ENCODE measurements at places on chromosomes 5 and 9.
A peak's percentile ranks its signal among the peaks of the same experiment; 100 is the strongest.

- DNase-seq = no peak
Observed at GRCh38 chr5:84383816-84384603, 670 bp downstream of the EDIL3 start.

DNA sequence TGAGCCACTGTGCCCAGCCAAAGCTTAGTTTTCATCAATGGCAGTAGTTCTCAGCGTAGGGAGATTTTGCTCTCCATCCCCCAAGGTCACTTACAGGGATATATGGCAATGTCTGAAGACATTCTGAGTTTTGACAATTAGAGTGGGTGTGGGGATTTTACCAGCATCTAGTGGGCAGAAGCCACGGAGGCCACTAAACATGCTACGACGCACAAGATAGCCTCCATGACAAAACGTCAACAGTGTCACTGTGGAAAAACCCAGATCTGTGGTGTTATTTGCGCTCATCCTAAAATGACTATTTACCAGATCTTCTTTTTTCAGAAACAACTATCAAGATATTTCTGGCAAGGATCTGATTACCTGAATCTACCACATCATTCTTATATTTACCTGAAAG is 68.2 kb downstream of the CDC14B start:
- no peak for DNase-seq

DNA sequence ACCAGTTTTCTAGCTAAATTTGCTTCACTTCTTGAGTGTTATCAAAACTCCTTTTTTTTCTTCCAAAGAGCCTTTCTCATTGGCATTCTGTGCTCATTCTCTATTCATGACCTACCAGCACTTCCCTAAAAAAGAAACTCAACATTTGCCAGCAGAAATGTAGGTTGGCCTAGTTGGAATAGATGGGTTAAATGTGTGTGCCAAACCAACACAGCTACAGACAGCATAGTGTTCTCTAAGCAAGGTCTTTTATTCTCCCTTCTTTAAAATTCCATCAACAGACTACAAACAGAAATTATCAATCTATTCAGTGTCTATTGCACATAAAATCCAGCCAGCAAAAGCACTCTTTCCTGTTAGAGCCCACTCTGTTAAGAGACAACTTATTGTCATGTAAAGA is 255.8 kb upstream of the PUM3 start:
- DNase-seq = no peak

DNA sequence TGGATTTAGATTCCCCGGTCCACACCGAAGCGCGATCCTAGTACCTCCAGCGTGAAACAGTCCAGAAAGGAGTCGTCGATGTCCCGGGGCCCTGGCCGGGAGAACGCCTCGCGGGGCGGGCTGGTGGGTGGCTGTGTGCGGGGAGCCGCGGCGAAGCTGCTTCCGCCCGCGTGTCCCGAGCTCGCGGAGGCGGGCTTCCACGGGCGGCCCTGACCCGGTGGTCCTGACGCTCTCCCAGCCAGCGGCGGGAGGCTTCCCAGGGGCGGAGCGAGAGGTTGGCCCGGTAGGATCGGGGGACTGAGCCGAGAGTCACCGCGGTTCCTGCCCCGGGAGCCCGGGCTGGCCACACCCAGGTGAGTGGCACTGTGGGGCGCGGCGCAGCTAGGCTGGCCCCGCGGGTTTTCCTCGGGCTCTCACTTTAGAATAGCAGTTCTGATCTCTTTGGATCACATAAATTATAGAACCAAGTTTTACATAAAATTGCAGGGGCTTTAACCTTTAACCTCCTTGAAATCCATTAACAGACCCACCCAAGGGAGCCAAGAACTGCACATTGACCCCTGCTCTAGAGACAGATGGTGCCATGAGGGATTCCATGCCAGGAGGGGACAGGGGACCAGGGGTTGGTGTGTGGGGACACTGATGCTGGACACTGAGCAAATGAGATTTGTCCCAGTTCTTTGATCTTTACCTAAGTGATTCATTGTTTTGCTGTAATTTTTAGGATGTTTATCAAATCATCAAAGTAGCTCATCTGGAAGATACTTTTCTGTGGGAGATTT is 29.2 kb upstream of the IL31RA start:
- DNase-seq = no peak

- DNase-seq = no peak
Observed at GRCh38 chr9:2055203-2055658, 40.1 kb downstream of the SMARCA2 start.

DNA sequence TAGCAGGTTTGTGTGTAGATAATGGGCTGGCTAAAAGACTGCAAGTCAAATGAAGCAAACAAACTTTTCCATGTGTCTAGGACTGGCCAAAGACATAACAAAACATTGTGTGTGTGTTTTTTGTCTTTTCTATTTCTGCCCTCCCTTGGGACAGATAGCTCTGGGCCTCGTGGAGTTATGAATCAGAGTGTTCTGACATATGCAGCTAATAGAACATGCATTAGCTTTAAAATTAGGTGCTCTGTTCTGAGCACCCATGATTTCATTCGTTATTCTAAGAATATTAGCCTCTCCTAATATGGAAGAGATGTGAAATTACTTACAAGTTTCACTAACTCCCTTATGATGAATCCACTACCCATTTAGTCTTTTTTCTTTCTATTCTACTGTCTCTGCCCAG is 367.3 kb upstream of the PAPPA start:
- no peak for DNase-seq

DNA sequence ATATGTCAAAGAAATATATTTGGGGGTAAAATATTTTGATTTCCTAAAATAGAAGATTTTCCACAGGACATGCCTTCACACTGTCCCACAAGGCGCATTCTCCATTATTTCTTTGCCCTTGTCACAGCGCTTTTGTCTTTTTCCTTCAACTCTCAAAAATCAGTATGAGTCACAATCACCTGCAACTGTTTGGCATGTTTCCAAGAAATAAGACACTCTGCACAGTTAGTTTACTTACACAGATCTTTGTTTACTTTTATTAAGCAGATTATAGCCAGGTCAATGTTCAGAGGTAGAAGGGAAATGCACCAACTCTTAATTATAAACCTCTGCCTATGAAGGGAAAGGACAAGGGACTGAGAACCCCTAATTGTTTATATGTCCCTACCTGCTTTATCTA is 9.5 kb downstream of the CEMIP2 start:
- peak; percentile 31 for DNase-seq

- peak; percentile 24 for DNase-seq
Observed at GRCh38 chr9:14846871-14847311, 63.3 kb downstream of the FREM1 start.

DNA sequence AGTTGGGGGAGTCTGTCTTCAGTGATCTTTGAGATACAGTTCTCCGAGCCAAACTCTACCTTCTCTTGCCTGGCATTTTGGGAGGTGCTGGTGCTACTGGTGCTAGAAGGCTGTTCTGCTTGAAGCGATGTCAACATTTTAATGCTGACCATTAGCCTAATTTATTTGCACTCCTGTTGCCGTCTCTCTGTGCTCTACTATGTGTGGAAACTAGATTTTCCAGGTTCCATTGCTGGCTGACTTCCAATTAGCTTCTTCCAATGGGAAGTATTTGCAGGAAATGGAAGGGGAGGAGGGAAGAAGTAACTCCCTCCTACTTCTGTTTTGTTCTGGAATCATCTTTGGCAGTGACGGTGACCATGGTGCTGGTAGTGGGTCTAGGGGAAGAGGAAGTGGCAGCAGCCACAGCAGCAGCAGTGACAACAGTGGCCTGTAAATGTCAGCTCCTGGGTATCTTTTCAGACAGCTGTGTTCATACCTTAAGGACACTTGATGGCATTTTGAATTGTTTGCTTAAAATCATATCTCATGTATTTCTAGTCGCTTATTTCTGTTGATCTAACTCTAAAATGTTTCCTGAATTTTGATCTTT is 7.9 kb downstream of the TXNDC8 start:
- no peak for DNase-seq

DNA sequence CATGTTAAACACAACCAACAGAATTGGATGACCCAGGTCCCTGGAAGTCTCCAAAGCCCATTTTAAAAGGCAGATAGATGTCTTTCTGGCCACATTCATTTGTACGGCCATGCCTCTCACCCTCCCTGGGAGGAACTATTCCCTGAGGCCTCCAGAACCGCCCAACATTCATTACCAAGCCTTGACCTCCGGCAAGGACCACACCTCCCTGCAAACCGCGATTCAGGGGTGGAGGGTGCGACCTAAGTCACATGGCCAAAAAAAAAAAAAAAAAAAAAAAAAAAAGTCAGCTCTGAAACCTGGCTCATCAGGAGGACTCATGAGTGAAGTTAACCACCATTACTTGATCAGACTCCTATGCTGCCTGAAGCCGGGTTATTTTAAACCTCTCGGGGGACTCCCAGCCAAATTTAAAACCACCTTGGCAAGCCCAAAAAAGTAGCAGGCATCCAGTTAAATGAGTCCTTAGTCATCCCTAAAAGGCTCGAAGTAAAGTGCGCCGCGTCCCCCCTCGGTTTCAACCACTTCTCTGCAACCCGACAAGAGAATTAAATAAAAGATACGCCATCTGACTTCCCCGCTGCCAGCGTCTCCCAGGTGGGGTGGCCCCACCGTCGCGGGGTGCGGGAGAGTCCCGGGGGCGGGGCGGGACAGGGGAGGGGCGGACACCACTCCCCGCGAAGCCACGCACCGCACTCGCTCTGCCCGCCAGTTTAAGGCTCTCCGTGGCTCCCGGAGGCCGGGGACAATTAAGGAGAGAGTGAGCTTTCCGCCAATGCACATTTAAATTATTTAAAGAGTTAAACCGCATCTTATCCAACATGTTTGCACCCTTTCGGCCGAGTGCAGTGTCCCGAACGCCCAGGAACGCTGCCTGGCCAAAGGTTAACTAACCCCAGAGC is 2.3 kb downstream of the KLF9 start:
- DNase-seq = peak; percentile 8

- no peak for DNase-seq
Observed at GRCh38 chr9:130630071-130630450, 34.3 kb upstream of the PRDM12 start.

GRCh38 chr5:122494109-122494508 is 182.1 kb downstream of the SNCAIP start:
- DNase-seq = no peak

GRCh38 chr9:5554254-5554653 is 43.9 kb downstream of the PDCD1LG2 start:
- no peak for DNase-seq

- DNase-seq = no peak
Observed at GRCh38 chr5:144169904-144170275, 569 bp downstream of the YIPF5 start.

GRCh38 chr9:34701023-34701768 is 8.7 kb downstream of the CCL21 start:
- DNase-seq = peak; percentile 21

GRCh38 chr9:124950050-124950718 is 9.3 kb upstream of the GOLGA1 start:
- no peak for DNase-seq

DNA sequence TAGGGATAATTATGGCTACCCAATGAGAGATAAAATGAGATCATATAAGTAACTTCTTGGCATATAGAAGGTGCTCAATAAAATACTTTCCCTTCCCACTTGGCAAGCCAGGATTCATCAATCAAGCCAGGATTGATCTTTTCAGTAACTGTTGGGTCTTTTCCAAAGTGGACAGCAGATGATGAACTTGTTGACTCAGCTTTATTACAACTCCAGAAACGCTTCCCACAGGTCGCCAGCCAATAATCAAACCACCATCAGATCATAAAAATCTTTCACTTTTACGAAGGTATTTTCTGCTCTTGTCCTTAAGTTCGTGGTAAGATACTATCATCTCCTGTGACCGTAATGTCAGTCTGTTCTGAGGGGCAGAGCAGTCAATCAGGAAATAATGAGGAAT is 39.8 kb upstream of the WHRN start:
- DNase-seq = no peak

GRCh38 chr5:34914671-34915138 is 599 bp downstream of the RAD1 start:
- DNase-seq = no peak

Data from NCI-H2171 (cell line).